ENCODE measurements at places on chromosomes 3 and 15.
A peak's percentile ranks its signal among the peaks of the same experiment; 100 is the strongest.

DNA sequence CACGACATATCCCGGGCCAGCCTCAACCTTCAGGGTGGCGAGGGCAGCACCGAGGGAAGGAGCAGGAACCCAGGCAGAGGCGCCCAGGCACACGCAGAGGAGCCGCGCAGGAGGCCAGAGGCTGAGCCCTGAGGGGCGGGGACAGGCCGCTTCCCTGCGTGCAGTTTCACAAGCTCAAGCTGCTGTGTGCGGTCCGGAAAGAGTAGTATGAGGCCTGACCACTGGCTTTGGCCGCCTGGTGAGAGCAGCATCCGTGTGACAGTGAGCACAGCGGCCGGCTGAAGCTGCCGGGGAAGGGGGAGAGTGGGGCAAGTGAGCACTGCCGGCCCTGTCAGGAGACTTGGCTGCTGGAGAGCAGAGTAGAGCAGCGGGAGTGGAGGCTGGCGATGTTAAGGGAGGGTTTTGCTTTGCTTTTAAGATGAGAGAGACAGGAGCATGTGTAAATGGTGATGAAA, 8.7 kb downstream of the ZDHHC19 start:
- DNase-seq = no peak

DNA sequence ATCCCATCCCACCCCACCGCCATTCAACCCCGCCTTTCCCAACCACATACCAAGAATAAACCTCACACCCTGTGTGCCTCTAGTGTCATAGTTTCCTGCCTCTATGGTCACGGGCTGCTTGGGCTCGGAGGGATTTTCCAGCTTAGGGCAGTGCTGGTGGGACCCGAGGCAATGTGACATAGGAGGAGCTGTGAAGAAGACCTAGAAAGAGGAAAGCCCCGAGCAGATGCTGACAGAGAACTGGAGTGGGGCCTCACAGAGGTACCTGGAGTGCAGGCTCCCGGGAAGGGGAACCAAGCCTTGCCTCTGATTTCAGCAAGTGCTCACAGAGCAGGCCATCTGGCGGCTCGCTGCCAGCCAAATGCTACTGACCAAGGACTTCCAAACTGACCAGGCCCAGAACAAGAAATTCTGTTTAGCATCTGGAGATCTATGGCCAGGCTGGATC, 27.5 kb downstream of the BHLHE40 start:
- DNase-seq = no peak

DNA sequence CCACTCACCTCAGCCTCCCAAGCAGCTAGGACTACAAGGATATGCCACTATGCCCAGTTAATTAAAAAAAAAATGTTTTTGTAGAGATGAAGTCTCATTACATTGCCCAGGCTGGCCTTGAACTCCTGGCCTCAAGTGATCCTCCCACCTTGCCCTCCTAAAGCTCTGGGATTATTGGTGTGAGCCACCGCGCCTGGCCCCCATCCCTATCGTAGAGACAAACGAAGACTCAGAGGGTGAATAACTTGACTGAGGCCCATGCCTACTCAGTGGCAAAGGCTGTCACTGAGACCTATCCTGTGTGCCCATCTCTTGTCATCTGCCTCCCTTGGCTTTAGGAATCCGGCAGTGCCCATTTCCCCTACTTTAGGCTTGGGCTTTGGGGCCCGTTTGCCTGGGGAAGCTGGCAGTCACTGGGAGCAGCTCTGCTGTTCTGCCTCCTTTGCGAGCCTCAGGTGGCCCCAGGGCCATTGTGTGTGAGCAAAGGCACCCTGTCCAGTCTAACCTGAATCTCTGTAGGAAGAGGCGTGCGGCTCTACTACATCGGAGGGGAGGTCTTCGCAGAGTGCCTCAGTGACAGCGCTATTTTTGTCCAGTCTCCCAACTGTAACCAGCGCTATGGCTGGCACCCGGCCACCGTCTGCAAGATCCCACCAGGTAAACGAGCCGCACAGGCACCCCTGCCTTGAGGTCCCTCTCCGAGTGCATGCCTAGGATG, 70.1 kb downstream of the AAGAB start:
- DNase-seq = no peak

- no peak for DNase-seq
These were observed 15.9 kb downstream of the RPLP1 start for GRCh38 chr15:69468241-69469121.

- no peak for DNase-seq
These were observed 31.6 kb upstream of the NUDT16 start for GRCh38 chr3:131349946-131350347.

- DNase-seq = peak; percentile 64
These were observed 88.9 kb upstream of the OSBPL11 start for GRCh38 chr3:125684199-125684598.

- DNase-seq = no peak
These were observed 12.4 kb downstream of the ATR start for GRCh38 chr3:142566096-142566495.

GRCh38 chr15:62469874-62470688, 305.0 kb upstream of the C2CD4B start:
- DNase-seq = no peak

DNA sequence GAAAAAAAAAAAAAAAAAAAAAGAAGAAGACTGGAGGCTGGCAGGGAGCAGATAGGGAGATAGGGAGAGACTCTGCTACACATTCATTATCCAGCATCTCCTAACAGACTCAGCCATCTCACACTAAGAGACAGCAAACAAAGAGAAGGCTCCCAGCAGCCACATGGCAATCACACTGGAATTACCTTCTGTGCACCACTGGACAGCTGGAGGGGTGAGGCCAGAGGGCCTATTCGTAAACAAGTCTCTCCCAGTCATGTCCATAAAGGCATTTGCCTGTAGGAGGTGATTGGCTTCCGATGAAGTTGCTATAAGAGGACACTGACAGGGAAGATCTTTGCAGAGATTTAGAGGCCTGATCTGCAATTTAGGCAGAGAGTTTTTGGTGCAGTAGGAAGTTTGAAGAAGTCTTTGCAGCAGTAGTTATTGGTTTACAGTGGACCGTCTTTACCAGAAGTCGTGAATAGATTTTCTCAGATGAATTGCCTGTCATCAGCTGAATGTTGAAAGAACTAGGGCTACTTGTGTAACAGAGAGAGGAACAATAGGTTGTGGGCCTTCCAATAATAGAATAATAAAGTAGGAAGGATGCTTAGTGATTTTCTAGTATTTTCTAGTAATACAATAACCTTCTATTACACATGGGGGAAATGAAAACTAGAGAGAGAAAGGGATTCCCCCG, 89.7 kb downstream of the TP63 start:
- DNase-seq = peak; percentile 43

DNA sequence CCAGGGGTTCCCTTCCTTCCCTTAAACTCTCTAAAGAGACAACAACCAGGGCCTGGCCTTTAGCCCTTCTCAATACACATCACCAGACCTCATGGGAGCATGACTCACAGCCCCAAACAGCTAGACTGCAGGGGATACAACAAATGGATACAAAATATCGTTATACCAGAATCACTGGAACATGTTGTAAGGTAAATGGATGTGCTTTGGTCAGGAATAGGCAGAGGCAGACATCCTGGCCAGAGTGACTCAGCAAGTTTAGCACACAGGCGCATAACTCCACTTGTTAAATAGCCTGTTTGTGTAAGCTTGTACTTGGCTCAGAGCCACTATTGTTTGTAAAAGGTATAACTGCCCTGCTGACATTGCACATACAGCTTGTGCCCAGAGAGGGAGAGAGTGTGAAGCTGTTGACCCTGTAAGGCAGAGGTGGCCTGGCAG, 18.3 kb downstream of the TMED3 start:
- peak; percentile 17 for DNase-seq

GRCh38 chr3:189589179-189589569, 42.0 kb upstream of the TP63 start:
- no peak for DNase-seq

GRCh38 chr3:53790470-53790869, 55.7 kb downstream of the CHDH start:
- no peak for DNase-seq

DNA sequence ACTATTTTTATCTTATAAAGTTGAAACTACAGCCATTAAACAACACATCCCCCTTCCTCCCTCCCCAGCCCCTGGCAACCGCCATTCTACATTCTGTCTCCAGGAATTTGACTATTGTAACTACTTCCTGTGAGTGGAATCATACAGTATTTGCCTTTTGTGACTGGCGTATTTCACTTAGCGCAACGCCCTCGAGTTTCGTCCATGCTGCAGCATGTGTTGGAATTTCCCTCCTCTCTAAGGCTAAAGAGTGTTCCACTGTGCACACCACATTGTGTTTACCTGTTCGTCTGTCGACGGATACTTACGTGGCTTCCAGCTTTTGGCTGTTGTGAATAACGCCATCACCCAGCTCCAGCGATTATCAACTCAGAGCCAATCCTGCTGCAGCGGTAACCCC, 52.0 kb upstream of the DLG1 start:
- no peak for DNase-seq

DNA sequence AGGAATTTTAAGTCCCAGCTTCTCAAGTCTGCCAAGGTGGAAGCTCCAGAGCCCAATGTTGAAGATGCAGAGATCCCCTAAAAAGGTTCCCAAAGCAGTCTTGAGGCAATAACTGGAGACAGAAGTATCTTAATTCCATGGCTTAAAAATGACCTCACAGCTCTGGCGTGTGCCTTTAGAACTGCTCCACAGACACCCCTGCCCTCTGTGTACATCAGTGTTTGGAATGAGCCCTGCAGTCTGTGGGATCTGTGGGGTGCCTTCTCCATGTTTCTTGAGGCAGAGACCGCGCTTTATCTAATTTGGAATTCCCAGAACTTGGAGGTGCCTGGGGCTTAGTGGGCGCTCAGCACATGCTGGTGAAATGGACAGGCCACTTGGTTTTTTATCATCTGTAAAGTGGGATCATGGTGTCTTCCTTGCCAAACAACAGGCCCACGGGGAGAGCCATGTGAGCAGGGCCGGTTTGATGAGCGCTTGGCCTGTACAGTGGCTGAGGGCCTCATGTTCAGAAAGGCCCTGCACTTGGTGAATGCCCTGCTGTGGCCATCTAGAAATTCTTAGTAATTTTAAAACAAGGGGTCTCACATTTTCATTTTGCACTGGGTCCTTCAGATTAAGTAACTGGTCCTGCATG, 7.1 kb downstream of the ITGA11 start:
- no peak for DNase-seq

GRCh38 chr3:140636406-140637138, 41.3 kb upstream of the TRIM42 start:
- no peak for DNase-seq

DNA sequence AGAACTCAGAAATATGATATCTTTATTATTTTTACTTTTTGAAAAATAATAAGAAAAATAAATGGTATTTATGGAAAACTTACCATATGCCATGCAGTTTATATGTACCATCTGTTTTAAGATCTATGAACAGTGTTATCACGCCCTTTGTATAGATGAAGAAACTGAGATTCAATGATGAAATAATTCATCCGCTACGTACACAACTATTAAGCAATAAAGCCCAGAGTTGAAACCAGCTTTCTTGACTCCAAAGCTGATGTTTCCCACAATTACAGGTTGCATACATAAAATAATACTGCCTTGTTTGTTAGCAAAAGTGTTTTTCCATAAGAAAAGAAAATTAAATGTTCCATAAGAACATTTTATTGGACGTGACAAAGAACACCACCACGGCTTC, 67.2 kb upstream of the BCL6 start:
- DNase-seq = no peak

GRCh38 chr3:172464306-172464705, 16.1 kb upstream of the GHSR start:
- no peak for DNase-seq

- no peak for DNase-seq
These were observed 230.2 kb upstream of the EIF1B start for GRCh38 chr3:40079203-40079846.

GRCh38 chr3:52397676-52398399, 47.1 kb downstream of the SEMA3G start:
- no peak for DNase-seq

- no peak for DNase-seq
These were observed 13.4 kb upstream of the MBNL1 start for GRCh38 chr3:152255290-152255689.

- DNase-seq = no peak
These were observed 260.6 kb upstream of the NECTIN3 start for GRCh38 chr3:110811050-110811449.

DNA sequence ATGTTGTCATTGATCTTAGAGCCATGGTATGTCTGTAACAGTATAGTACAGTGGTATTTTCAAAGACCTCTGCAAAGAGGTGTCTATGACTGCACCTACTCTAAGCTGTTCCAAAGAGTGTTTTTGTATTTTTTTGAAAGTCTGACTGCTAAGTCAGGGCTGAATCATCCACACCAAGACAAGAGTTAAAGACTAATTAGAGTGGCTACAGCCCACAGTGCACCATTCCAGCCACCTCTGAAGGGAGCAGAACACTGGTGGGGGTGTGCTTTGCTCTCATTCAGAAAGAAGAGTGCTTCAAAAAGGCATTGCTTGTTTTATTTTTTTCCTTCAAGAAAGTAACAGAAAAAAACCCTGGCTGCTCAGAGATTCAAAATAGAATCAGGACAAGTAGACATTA, 301.4 kb downstream of the GABRG3 start:
- DNase-seq = no peak

- no peak for DNase-seq
These were observed 31.4 kb upstream of the MRPS22 start for GRCh38 chr3:139312416-139312815.

GRCh38 chr15:55872471-55872870, 120.9 kb downstream of the NEDD4 start:
- no peak for DNase-seq

- no peak for DNase-seq
These were observed 64.1 kb upstream of the SLC6A1 start for GRCh38 chr3:10928407-10928960.

GRCh38 chr3:122964811-122965210, 62.8 kb downstream of the SEMA5B start:
- DNase-seq = no peak

GRCh38 chr15:66285533-66286280, 7.7 kb upstream of the DIS3L start:
- no peak for DNase-seq

DNA sequence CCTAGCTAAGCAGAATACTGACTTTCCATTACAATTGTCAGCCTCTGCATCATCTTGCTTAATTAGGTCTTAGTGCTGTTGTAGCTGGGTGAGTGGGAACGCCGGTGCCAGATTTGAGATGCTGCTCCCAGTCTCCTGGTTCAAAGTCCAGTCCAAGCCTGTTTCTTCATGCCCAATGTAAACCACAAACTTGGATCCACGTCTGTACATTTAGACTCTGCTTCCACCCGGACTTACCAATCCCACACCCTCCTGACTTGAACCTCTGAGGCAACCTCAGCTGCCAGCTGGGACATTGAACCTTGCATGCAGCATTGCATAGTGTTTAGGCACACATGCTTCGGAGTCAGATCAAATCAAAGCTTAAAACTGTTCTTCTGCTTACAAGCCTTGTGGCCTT, 43.0 kb downstream of the BCL2L10 start:
- DNase-seq = peak; percentile 19

- no peak for DNase-seq
These were observed 70.5 kb downstream of the FEM1B start for GRCh38 chr15:68348081-68348480.

DNA sequence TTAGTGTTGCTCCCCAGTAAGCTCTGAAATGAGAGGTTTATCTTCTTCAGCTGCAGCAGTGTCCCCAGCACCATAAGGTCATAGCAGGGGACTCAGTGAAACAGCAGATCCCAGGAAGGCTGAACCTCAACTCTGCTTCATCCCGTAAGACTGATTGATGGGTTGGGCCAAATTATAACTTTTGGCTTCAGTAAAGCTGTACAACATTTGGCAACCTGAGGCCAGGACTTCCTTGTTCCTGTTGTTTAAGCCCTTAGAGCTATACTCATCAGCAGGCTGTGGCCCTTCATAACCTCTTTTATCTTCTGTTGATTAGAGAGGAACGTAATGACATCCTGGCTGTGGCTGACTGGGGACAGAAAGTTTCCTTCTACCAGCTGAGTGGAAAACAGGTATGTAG, 29.0 kb downstream of the IFT122 start:
- no peak for DNase-seq
